Activated naive CD4-positive, alpha-beta T cell (primary cell): ENCODE measurements at places on chromosomes 6 and 20.

- DNase-seq = no peak
Measured at GRCh38 chr6:16681260-16681873, 79.9 kb downstream of the ATXN1 start.

- DNase-seq = no peak
Measured at GRCh38 chr6:152049502-152049901, 242.0 kb downstream of the ESR1 start.

DNA sequence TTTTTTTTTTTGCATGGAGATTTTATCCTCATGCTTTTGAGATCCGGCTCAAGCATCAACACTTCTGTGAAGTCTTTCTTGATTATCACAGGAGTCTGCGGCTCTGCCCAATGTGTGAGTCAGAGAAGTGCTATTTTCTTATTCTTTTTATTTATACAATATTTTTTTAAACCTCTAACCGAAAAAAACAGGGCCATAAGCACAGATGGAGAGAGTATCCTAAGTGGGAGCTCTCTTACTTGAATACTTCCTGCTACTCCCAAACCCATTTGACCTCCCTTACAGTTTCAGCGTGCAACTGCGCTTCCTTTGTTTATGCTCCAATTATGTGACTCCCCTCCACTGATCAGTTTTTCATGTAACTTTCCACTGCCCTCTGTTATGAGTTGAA lies 8.7 kb upstream of the ATXN1 start:
- DNase-seq = no peak

GRCh38 chr6:17665132-17665531 lies 41.6 kb downstream of the NUP153 start:
- DNase-seq = no peak

- no peak for DNase-seq
Measured at GRCh38 chr20:22531756-22532155, 52.6 kb downstream of the FOXA2 start.

GRCh38 chr20:25223765-25224720 lies 23.8 kb upstream of the PYGB start:
- DNase-seq = no peak
